ENCODE measurements at places on chromosomes 2 and 18. TPM values are rescaled to one million over a fixed set of nuclear protein-coding genes. Genes with fewer than 3 reads are reported as not detected.

GPR17 gene
- not detected for total RNA-seq

MC2R gene
- total RNA-seq, result not detected

COL5A2 gene
- 0.60 TPM for total RNA-seq

SLC40A1 gene
- total RNA-seq, result 11.9 TPM

C2orf81 gene
- total RNA-seq, result 3.8 TPM

ZNF396 gene
- 0.98 TPM for total RNA-seq

DRC1 gene
- total RNA-seq, result not detected

REG3G gene
- total RNA-seq, result not detected

SP9 gene
- total RNA-seq, result not detected

SPRED2 gene
- 16.4 TPM for total RNA-seq

FBXO15 gene
- total RNA-seq, result 0.63 TPM

NEMP2 gene
- 23.1 TPM for total RNA-seq

LMAN1 gene
- total RNA-seq, result 84.1 TPM

LIMS4 gene
- total RNA-seq, result 0.67 TPM

CROCC2 gene
- total RNA-seq, result not detected

GDF7 gene
- not detected for total RNA-seq

CRYBA2 gene
- total RNA-seq, result not detected

UGT1A8 gene
- not detected for total RNA-seq

SRD5A2 gene
- total RNA-seq, result not detected

ANKRD30B gene
- not detected for total RNA-seq

YES1 gene
- total RNA-seq, result 17.8 TPM

GKN2 gene
- not detected for total RNA-seq

THOC1 gene
- 44.3 TPM for total RNA-seq

FOSL2 gene
- total RNA-seq, result 47.3 TPM

LCT gene
- total RNA-seq, result 0.13 TPM

STPG4 gene
- 0.34 TPM for total RNA-seq

DES gene
- not detected for total RNA-seq

PSME4 gene
- 47.6 TPM for total RNA-seq

CD226 gene
- 65.4 TPM for total RNA-seq

PID1 gene
- not detected for total RNA-seq

FEZ2 gene
- total RNA-seq, result 17.5 TPM

LTBP1 gene
- total RNA-seq, result 0.43 TPM

CFC1 gene
- total RNA-seq, result not detected

RGPD5 gene
- total RNA-seq, result 14.1 TPM

TMEM237 gene
- 15.8 TPM for total RNA-seq

MARCHF7 gene
- total RNA-seq, result 89.9 TPM

ARHGEF33 gene
- not detected for total RNA-seq

PMAIP1 gene
- 16.9 TPM for total RNA-seq

SLC66A2 gene
- total RNA-seq, result 31.3 TPM

UPP2 gene
- total RNA-seq, result not detected

TMEM200C gene
- not detected for total RNA-seq

RND3 gene
- total RNA-seq, result not detected

KCNJ3 gene
- total RNA-seq, result not detected

VIL1 gene
- total RNA-seq, result not detected

AGXT gene
- not detected for total RNA-seq

DYNAP gene
- total RNA-seq, result not detected

GMPPA gene
- total RNA-seq, result 33.7 TPM
